ENCODE measurements at places on chromosomes 5 and 9. TPM values are rescaled to one million over a fixed set of nuclear protein-coding genes. Genes with fewer than 3 reads are reported as not detected.

DNA sequence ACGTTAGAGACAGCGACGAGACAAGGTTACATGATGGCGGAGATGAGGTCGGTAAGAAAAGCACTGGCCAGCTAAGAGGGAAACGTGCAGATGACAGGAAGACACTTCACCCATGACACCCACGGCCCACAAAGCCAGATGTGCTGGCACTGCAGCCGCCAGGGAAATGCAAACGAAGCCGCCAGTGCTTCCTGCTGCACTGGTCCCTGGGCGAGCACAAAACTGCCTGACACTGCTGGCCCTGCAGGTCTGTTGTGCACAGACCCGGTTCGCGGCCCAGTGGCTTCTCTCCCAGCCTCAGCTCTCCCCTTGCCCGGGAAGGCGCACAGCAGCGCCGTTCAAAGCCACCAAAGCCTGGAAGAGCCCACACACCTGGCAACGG, 20.3 kb downstream of the QSOX2 start:
- H3K4me3 ChIP-seq: no peak overlapping the region
- no peaks in the 10 kb centered on the region for H3K27me3 ChIP-seq
- H3K36me3 ChIP-seq: 0 out of 2 replicates have a peak, but pooled peaks cover 2% of the 10 kb centered on the region
- no peaks in the 10 kb centered on the region for H3K4me1 ChIP-seq

GRCh38 chr5:132265336-132266030, 8.0 kb downstream of the PDLIM4 start:
- DNase-seq: no peak
- no peak overlapping the region for H3K4me3 ChIP-seq
- no peaks in the 10 kb centered on the region for H3K4me1 ChIP-seq
- H3K27me3 ChIP-seq: no peaks in the 10 kb centered on the region
- H3K36me3 ChIP-seq: no peaks in the 10 kb centered on the region

- no peaks in the 10 kb centered on the region for H3K36me3 ChIP-seq
- no peak overlapping the region for H3K27ac ChIP-seq
- H3K4me3 ChIP-seq: no peak overlapping the region
- H3K4me1 ChIP-seq: no peaks in the 10 kb centered on the region
Observed at GRCh38 chr5:54367844-54368243, 57.5 kb upstream of the ARL15 start.

- no peak overlapping the region for H3K27ac ChIP-seq
- H3K27me3 ChIP-seq: no peaks in the 10 kb centered on the region
- no peaks in the 10 kb centered on the region for H3K36me3 ChIP-seq
- DNase-seq: no peak
- H3K4me3 ChIP-seq: no peak overlapping the region
Observed at GRCh38 chr9:89731262-89732182, 126.7 kb downstream of the GADD45G start.

GRCh38 chr5:151141535-151141934, 16.0 kb downstream of the ANXA6 start:
- peaks cover 13% of the 10 kb centered on the region for H3K4me1 ChIP-seq
- no peaks in the 10 kb centered on the region for H3K27me3 ChIP-seq
- 0 out of 2 replicates have a peak overlapping the region, but pooled peaks have one; percentile 5 for H3K4me3 ChIP-seq
- peak overlapping the region; percentile 78 for H3K27ac ChIP-seq

ANKRD31 gene
- 0.59 TPM for total RNA-seq

HSPB3 gene
- total RNA-seq: not detected

- H3K27me3 ChIP-seq: no peaks in the 10 kb centered on the region
- H3K4me3 ChIP-seq: no peak overlapping the region
- no peaks in the 10 kb centered on the region for H3K36me3 ChIP-seq
- no peak overlapping the region for H3K27ac ChIP-seq
- peaks cover 25% of the 10 kb centered on the region for H3K4me1 ChIP-seq
Observed at GRCh38 chr5:61052882-61053281, 107.9 kb downstream of the NDUFAF2 start.

IL9 gene
- not detected for total RNA-seq

UNC13B gene
- 52.1 TPM for total RNA-seq

DNA sequence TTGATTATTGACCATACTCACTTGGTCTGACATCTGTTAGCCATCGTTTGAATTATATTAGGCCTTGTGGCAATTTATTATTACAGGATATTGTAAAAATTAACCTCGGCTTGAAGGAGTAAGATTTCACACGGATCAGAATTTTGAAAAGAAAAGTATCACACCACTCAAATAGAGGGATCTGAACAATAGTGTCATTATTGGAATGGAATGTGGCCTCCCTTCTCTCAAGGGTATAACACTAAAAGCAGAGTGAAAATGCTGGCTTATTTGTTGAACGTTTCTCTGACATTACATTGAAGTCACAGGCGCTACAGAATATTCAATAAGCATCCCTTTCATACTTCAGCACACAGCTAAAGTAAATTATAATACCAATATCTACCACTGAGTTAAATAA, 509.3 kb downstream of the CTNND2 start:
- no peak for DNase-seq
- no peaks in the 10 kb centered on the region for H3K4me1 ChIP-seq
- H3K36me3 ChIP-seq: no peaks in the 10 kb centered on the region
- H3K4me3 ChIP-seq: no peak overlapping the region

- DNase-seq: no peak
- H3K4me1 ChIP-seq: no peaks in the 10 kb centered on the region
- no peaks in the 10 kb centered on the region for H3K36me3 ChIP-seq
- H3K4me3 ChIP-seq: no peak overlapping the region
Observed at GRCh38 chr9:94668418-94668927, 29.2 kb upstream of the FBP1 start.

DNA sequence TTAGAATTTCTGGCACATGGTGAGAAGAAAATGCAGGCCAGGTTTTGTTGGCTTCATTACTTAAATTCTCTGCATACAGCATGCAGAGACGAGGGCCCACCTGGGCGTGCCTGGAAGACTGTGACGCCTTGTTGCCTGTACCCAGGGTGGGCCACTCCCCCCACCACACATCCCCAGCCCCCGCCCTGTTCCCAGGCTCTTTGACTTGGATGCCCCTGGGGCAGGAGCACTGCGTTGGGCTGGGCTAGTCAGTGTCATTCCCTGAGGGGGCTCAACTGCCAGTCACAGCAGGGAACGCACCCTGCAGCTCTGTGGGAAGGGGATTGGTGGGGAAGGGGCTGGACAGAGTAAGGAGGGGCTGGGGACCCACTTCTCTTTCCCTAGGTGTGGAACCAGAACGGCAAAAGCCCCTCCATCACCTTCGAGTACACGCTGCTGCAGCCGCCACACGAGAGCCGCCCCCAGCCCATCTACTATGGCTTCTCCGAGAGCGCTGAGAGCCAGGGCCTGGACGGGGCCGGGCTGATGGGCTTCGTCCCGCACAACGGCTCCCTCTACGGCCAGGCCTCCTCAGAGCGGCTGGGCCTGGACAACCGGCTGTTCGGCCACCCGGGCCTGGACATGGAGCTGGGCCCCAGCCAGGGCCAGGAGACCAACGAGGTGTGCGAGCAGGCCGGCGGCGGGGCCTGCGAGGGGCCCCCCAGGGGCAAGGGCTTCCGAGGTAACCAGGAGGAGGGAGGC, 19.6 kb downstream of the ADAMTSL2 start:
- no peak overlapping the region for H3K27ac ChIP-seq
- H3K4me1 ChIP-seq: peaks cover 5% of the 10 kb centered on the region
- peak; percentile 51 for DNase-seq
- no peak overlapping the region for H3K4me3 ChIP-seq
- H3K36me3 ChIP-seq: no peaks in the 10 kb centered on the region

DAB2 gene
- 8.4 TPM for total RNA-seq

FOXD4L4 gene
- not detected for total RNA-seq

- H3K4me1 ChIP-seq: peaks cover 4% of the 10 kb centered on the region
- H3K36me3 ChIP-seq: no peaks in the 10 kb centered on the region
- no peaks in the 10 kb centered on the region for H3K27me3 ChIP-seq
- DNase-seq: no peak
Observed at GRCh38 chr9:136564379-136564988, 18.6 kb upstream of the NOTCH1 start.

DNA sequence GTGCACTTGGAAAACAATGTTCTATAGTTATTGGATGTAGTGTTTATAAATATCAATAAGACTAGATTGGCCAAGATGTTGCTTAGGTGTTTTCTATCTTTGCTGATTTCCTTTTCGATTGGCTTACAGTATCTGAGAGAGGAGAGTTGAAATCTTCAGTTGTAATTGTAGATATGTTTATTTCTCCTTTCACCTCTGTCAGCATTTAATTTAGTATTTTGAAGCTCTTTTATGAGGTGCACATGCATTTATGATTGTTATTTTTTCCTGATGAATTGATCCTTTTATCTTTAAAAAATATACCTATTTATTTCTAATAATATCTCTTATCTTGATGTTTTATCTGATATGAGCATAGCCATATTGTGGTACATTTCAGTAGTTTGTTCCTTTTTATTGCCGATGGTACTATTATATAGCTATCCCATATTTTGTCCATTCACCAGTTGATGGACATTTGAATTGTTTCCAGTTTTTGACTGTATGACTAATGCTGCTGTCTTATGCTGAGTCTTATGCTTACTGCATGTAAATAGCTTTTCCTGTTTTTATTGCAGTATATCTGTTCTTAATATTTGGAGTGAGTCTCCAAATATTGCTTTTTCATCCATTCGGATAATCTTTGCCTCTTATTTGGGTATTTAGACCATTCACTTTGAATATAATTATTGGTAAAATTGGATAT, 34.7 kb downstream of the ERCC6L2 start:
- no peak overlapping the region for H3K27ac ChIP-seq
- H3K4me1 ChIP-seq: peaks cover 3% of the 10 kb centered on the region
- H3K4me3 ChIP-seq: no peak overlapping the region
- no peaks in the 10 kb centered on the region for H3K36me3 ChIP-seq

GRCh38 chr9:7079051-7079450, 321.3 kb downstream of the KDM4C start:
- H3K36me3 ChIP-seq: no peaks in the 10 kb centered on the region
- no peaks in the 10 kb centered on the region for H3K27me3 ChIP-seq
- H3K4me3 ChIP-seq: no peak overlapping the region
- H3K4me1 ChIP-seq: 0 out of 2 replicates have a peak, but pooled peaks cover 3% of the 10 kb centered on the region

DNA sequence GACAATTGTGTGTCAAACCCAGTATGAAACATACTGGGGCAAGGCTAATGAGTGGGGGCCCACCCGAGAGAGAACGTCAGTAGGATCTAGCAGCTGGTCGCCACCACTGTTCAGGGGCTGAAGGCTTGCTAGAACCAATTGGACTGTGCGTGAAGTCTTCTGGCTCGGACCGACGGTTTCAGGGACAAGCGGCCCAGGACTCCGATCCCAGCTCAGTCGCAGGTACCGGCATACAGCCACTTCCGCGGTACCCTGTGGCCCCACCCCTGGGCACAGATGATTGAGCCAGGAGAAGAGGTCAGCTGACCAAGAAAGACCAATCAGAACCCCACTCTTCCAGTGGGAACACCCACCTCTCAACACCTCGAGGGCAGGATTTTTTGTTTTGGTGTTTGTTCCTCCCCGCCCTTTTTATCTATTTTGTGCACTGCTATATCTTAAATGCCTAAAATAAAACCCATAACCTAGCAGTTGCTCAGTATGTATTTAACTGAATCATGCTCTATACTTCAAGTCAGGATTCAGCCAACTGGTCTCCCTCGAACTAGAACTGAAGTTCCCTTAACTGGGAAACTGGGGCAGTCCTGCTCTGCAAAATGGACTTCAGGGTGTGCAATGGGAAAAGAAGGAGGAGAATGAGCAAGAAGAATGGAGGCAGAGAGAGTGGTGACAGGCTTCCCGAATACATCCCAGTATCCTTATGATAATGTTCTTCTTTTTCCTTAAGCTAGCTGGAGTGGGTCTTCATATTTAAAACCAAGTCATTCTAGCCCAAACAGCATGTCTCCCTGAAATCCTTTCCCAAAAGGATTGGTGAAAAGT, 21.1 kb upstream of the CPEB4 start:
- peak; percentile 32 for DNase-seq
- H3K27me3 ChIP-seq: no peaks in the 10 kb centered on the region
- no peaks in the 10 kb centered on the region for H3K4me1 ChIP-seq
- no peak overlapping the region for H3K27ac ChIP-seq
- no peak overlapping the region for H3K4me3 ChIP-seq
- no peaks in the 10 kb centered on the region for H3K36me3 ChIP-seq

- H3K27me3 ChIP-seq: peaks cover 4% of the 10 kb centered on the region
- peaks cover 7% of the 10 kb centered on the region for H3K4me1 ChIP-seq
- H3K36me3 ChIP-seq: peaks cover 3% of the 10 kb centered on the region
- H3K27ac ChIP-seq: no peak overlapping the region
Observed at GRCh38 chr5:177439518-177440053, 7.0 kb upstream of the PRR7 start.

- H3K4me3 ChIP-seq: no peak overlapping the region
- no peak overlapping the region for H3K27ac ChIP-seq
- H3K27me3 ChIP-seq: no peaks in the 10 kb centered on the region
- no peak for DNase-seq
Observed at GRCh38 chr5:35902046-35902672, 36.3 kb downstream of the CAPSL start.

DNA sequence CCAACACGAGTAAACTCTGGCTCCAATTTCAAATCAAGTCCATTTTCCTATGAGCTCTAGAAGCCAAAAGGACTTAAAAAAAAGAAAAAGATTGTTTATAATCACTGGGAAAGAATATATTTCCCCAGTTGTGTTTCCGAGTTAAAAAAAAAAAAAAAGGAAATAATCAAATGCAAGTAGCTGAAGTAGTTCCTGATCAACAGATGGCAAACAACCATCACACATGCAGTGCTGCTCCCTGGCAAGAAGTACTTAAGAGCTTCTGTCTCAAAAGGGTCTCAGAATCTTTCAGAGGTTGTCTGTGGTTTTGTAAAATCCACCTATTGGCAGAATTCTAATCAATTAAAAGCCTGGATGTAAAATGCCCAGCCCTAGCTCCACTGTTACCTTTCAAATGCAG, 387.9 kb downstream of the RAB3C start:
- no peaks in the 10 kb centered on the region for H3K27me3 ChIP-seq
- no peak overlapping the region for H3K4me3 ChIP-seq
- H3K4me1 ChIP-seq: peaks cover 7% of the 10 kb centered on the region
- DNase-seq: no peak
- H3K27ac ChIP-seq: no peak overlapping the region

GRCh38 chr5:65821966-65822365, 100.0 kb downstream of the NLN start:
- H3K27me3 ChIP-seq: no peaks in the 10 kb centered on the region
- H3K36me3 ChIP-seq: peaks cover 17% of the 10 kb centered on the region
- DNase-seq: no peak
- peaks cover 7% of the 10 kb centered on the region for H3K4me1 ChIP-seq
- no peak overlapping the region for H3K4me3 ChIP-seq

DNA sequence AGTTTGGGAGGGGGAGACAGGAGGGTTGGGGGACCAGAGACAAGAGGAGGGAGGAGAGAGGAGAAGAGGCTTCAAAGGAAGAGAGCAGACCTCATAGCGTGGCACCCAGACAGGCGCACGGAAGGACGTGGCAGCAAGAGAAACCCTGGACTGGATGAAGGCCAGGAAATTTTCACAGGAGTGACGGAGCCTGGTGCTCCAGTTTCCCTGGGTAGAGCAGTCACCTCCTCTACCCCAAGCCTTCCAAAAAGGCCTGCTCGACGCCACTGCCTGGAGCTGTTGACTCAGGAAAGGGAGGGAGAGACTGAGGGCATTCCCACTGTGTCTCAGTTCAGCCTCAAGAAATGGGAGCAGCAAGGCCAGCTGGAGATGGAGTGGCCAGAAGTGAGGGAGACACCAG, 19.3 kb downstream of the AK8 start:
- H3K27ac ChIP-seq: no peak overlapping the region
- no peaks in the 10 kb centered on the region for H3K27me3 ChIP-seq
- 0 out of 2 replicates have a peak, but pooled peaks cover 9% of the 10 kb centered on the region for H3K4me1 ChIP-seq
- H3K36me3 ChIP-seq: no peaks in the 10 kb centered on the region
- no peak overlapping the region for H3K4me3 ChIP-seq

GRCh38 chr5:144187699-144188294, 17.1 kb downstream of the KCTD16 start:
- H3K4me1 ChIP-seq: no peaks in the 10 kb centered on the region
- no peaks in the 10 kb centered on the region for H3K36me3 ChIP-seq
- no peak for DNase-seq
- H3K27ac ChIP-seq: no peak overlapping the region

GRCh38 chr9:98024702-98025101, 31.8 kb upstream of the NANS start:
- no peaks in the 10 kb centered on the region for H3K36me3 ChIP-seq
- no peak for DNase-seq

All from GM23338 (cell line).